ENCODE measurements at places on chromosomes 4 and X.

GRCh38 chr4:20682853-20683252, 17.4 kb upstream of the PACRGL start:
- DNase-seq = no peak

DNA sequence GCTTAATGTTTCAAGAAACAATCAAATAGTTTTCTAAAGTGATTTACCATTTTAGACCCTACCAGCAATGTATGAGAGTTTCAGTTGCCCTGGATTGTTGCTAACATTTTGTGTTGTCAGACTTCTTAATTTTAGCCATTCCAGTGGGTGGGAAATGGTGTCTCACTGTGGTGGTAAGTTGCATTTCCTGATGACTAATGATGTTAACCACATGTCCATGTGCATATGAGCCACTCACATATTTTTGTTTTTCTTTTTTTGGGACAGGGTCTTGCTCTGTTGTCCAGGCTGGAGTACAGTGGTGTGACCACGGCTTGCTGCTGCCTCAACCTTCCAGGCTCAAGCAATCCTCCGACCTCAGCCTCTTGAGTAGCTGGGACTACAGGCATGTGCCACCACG, 48.3 kb downstream of the MED28 start:
- DNase-seq = no peak

DNA sequence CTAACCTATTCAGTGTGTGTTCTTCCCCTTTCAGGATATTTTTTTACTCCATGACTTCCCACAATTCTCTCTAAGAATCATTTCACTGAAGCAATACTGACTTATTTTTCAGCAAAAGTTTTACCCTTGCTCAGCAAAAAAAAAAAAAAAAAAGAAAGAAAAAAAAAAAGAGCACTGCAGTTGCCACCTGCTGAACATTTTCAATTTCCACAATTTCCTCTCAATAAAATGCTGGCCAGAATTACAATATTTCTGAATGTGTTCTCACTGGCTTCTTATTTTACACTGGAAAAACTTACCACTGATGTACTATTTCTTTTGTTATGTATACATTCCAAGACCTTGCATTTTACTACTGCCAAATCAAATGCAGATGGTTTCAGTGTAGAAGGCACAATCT, 210.4 kb downstream of the PAPSS1 start:
- DNase-seq = no peak

- no peak for DNase-seq
Observed at GRCh38 chr4:152197211-152197610, 338.7 kb downstream of the FBXW7 start.

- no peak for DNase-seq
Observed at GRCh38 chr4:38687571-38688011, 23.6 kb downstream of the KLF3 start.

DNA sequence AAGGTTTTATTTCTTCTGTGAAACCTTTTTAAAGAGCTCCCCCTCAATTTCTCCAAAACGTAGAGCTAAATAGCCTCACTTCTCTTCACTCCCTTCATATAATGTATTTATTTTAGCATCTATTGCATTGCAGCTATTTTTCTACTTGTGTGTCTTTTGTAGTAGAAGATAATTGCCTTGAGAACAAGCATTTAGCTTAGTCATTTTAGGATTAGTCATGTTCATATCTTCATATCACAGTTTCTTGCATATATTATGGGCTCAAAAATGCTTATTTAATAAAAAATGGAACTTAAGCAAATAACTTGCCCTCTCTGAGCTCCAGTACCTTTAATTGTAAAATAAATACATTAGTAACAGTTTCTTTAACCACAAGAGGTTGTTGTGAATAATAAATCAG, 72.1 kb upstream of the SPANXC start:
- no peak for DNase-seq

DNA sequence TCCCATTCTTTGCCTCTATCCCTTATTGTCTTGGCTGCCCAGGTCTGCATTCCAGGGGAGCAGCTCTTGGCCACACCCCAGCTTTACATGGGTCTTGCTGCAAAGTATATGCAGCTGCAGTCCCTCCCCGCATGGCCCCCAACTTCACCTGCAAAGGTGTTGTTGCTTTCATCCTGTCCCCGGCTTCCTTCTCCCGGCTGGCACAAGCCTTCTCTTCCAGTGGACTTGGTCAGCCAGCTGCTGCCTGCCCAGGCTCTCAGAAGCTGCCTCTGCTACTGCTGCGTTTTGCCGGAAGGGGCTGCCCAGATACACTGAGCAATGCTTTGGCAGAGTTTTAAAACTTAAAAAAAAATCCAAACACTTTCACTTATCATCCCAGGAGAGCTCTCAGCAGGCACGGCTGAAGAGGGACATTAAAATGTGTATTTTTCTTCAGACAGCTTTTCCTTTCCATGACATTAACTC, 121.2 kb upstream of the PDLIM3 start:
- no peak for DNase-seq

DNA sequence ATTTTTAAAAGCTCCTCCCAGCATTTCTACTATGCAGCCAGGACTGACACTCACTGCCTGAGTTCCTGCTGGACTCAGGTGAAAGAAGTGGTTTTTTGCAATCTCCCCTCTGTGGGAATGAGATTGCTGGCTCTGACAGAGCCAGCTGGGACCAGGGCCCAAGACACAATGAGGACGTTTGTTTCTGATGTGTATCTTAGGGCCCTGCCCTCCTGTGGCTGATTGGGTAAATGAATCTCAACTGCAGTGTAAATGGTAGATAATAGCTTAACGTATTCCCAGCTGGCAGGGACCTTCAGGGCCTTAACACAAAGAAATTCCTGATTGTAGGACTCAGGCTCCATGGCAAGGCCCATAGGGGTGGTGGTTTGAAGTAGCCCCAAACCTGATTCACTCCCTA, 85.8 kb upstream of the PRPS1 start:
- no peak for DNase-seq

DNA sequence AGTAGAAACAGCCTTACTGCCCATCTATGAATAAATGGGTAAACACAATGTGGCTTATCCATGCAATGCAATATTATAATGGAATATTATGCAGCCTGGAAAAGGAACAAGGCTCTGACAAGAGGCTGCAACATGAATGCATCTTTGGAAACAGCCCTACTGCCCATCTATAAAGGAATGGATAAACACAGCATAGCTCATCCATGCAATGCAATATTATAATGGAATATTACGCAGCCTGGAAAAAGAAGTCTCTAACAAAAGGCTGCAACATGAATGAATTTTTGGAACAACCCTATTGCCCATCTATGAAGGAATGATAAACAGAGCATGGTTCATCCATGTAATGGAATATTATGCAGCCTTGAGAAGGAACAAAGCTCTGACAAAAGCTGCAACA, 161.0 kb downstream of the CRLF2 start:
- DNase-seq = no peak

DNA sequence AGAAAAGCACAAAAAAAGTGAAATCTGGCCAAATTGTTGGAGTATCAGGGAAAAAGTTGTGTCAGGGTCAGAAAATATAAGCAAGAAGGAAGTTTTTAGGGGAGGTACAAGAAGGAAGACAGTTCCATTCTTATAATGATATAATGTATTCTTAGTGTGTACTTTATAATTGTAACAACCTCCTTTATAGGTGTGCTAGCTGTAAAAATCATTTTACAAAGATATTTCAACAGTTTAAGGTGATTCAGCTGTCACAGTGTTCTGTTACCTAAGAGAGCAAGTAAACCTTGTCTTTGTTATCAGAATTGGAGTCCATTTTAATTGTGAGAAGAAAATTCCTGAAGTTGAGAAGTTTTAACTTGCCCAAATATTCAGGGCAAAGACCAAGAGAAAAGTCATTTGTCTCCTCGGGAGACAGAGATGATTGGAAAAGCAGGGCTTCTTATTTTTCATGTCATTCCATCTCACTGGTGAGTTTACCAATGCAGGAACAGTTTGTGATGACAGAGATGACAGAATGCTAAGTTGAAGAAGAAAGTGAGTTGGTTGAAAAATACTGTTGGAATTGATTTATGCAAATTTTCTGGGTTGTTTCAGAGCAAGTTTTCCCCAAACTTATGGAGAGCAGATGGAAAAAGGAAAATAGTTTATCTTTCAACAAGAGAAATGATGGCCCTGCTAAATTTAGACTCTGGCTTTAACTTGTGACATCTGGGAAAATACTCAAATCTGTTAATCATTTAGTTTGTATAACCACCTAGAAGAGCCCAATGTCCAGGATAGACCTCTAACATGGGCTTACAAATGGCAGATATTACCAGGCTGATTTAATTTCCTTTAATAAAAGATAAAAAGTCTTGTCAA, 14.8 kb downstream of the INTS6L start:
- DNase-seq = no peak

- DNase-seq = no peak
Observed at GRCh38 chr4:79370026-79370425, 38.0 kb downstream of the GK2 start.

DNA sequence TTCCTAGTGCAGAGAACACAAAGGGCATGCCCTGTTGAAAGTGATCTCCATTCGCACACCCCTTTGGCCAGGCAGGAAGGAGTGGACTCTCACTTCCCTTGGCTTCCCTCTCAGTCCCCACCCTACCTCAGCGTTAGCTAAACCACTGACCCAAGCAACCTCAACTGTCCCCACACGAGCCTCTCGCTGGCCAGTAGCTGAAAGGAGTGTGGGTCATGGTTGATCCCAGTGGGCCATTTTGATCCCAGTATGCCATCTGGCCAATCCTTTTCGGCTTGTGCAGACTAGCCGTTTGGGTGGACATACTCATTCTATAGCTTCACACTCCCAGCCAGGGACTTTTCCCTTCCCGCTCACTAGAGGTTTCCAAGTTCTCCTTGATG, 24.4 kb upstream of the BCORL1 start:
- DNase-seq = no peak

DNA sequence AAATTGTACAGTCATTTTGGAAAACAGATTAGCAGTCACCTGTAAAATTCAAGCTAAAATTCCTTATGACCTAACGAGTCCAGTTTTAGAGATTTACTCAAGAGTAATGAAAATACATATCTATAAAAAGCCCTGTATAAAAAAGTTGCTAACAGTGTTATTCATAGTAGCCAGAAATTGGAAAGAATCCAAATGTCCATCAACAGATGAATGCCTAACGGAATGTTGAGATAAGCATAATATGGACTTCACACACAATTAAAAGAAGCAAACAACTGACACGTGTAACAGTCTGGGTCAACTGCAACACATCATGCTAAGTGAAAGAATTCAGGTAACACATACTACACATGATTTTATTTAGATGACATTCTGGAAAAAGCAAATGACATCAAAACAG, 584.8 kb upstream of the AGA start:
- DNase-seq = no peak

DNA sequence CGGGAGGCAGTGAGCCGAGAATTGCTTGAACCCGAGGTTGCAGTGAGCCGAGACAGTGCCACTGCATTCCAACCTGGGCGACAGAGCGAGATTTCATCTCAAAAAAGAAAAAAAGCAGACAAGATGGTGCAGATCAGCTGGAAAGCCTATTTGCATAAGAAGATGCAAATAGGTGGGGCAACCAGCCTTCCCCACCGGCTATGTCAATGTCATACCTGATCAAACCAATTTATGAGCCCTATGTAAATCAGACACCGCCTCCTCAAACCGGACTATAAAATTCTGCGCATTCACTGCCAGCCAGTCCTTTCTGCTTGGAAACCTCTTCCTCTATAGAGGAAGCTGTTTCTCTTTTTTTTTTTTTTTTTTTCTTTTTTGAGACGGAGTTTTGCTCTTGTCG, 64.5 kb upstream of the CHRNA9 start:
- DNase-seq = no peak

DNA sequence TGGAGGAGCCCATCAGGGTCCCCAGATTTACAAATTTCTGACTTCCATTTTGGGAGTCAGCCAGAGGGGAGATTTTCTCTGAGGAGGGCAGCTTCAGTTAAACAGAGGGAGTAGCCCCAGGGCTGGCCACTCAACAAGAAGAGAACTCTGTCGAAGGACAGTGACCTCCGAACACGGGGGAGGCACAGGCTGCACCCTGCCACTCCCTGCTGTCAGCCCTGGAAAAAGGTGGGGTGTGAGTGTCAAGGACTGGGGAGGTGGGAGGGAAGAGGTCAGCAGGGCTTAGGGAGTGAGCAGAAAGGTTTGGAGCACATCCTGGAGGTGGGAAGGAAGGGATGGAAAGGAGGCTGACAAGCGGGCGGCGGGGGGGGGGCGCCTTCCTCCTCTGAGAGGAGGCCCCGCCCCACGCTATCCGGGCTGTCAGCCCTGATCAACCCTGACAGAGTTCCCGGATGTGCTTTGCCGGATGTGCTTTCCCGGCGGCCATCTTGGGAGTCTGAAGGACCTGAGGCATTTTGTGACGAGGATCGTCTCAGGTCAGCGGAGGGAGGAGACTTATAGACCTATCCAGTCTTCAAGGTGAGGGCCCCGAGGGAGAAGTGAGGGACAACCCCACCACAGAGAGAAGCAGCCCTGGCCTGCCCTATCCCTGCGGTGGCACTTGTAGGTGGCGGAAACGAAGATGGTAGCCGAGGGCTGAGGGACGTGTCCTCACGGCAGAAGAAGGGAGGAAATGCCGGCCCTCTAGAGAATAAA, at the start of gene MAGEC1:
MAGEC1 (plus strand) TSS at position 495 of the 756 bp plus-strand sequence. CDS start 1,179 bp downstream, outside the sequence.
- DNase-seq = no peak

GRCh38 chrX:152942077-152942442, 44.2 kb downstream of the ZNF185 start:
- no peak for DNase-seq

DNA sequence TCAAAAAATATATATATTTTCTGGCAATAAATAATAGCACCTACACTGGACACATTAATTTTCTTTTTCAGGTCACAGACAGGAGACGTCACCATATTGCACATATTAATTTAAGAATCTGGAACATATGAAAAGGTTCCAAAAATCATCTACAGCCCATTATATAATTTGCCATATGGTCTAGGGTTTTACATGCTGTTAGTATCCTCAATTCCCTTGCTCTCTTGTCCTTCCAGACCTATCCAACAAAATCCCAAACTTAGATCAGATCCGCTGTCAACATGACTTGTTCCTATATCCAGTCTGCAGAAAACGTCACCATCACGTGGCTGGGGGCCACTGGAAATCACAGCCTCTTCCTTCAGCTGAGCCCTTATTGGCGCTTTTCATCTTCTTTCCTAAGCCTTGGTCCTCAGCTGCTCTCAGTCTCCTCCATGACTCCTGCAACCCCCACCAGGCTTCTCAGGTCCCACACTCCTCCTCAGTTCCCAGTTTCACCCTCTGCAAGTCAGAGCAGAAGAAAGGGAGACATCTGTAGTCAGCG, 192.0 kb upstream of the GATB start:
- DNase-seq = no peak

- no peak for DNase-seq
Observed at GRCh38 chr4:10305816-10306215, 151.4 kb downstream of the ZNF518B start.

DNA sequence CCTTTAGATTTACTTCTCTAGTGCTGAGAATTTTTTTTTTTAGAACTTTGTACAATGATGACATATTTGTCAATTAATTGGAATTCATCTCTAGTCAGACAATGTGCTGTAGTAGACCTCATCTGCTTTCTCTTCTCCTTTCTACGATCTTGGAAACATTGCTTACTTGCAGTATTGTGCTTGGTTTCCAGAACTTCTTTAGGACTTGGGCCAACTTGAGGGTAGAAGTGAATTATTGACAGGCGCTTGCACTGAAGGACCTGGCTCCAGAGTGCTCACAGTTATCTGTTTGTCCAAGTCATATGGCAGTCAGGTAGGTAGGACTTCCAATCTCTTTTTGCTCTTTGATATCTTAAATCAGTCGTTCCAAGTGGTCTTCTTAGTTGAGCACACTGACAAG, 39.6 kb downstream of the FNIP2 start:
- DNase-seq = no peak

Measured in vagina (tissue), 2 donors.